ENCODE measurements at places on chromosomes 7 and 10.
A peak's percentile ranks its signal among the peaks of the same experiment; 100 is the strongest.

- DNase-seq = no peak
Observed at GRCh38 chr10:114342976-114343375, 61.3 kb downstream of the AFAP1L2 start.

DNA sequence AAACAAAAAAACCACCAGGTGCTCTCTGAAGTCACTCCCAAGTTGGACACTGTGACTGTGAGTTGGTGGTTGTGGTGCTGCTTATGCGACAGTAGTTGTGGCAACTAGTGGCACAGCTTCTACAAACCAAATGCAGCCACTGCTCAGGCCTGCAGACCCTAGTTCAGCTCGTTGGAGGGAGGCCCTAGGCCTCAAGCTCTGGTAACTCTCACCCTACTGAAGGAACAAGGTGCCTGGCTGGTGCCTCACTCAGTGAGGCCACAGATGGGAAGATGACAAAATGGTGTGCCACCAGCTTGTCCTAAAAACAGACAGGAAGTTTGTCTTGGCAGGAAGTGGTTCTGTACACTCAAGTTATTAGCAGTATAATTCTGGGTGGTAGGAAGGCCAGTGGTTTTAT, 45.3 kb upstream of the RAPGEF5 start:
- no peak for DNase-seq

DNA sequence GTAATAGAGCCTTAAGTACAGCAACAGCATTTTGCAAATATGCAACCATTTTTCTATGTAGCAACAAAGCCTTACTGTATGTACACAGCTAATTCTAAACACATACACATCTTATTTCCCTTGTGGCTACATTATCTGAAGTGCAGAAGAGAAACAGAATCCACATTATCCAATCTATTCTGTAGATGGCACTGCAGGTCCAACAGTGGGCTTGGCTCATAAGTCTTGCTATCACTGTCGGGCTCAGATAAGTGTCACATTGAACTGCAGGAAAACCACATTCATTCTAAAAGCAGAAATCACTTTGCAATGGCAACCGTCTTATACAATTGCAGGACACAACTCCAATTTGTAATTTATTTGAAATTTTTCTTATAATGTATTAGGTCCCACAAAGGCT, 109.8 kb upstream of the NOBOX start:
- DNase-seq = no peak

- peak; percentile 81 for DNase-seq
Observed at GRCh38 chr7:41005374-41005901, 697.5 kb downstream of the INHBA start.

- DNase-seq = no peak
Observed at GRCh38 chr7:120014925-120015465, 258.0 kb upstream of the KCND2 start.

DNA sequence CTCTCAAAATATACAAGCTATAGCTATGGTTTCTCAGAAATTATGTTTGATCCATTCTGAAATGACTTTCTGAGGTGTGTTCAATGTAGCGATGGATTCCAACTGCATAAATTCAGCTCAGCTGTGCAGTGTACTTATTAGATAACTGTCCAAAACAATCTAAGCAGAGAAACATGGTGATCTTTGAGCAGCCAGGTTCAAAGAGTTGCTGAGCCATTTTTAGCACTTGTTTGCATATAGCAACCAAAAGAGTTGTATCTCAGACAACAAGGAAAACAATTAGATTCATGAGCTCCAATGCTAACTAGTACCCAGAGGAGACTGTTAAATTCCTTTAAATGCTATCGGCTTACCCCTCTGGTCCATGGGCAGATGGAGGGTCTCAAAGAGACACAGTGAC, 15.9 kb upstream of the KCNIP2 start:
- DNase-seq = no peak

- no peak for DNase-seq
Observed at GRCh38 chr7:24075426-24075810, 208.6 kb upstream of the NPY start.

DNA sequence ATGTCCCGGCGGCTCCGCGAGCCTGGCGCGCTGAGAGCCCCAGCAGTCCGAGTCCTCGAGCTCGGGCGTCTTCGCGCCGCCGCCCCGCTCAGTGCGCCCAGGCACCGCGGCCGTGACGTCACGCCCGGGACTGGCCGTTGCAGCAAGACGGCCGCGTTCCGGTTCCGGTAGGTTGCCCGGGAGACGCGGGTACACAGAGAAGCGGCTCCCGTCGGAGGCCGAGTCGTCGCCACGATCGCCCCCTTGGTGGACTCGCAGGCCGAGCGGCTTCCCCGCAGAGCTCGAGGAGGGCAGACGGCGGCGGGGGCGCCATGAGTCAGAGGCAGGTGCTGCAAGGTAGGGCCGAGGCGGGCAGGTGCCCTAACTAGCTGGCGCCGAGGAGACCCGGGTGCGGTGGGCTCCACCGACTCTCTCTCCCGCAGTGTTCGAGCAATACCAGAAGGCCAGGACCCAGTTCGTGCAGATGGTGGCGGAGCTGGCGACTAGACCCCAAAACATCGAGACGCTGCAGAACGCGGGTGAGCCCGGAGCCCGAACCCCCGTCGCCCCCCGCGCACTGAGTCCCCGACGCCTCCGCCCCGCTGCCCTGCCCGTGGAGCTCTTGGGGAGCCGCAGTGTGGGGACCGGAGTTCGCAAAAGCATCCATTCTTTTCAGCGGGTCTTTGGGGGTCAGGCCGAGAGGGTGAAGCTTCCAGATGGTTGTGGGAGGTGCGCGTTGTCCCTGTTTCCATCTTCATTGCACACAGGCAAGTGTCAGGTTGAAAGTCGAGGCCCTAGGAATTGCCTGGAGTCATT, at the start of gene SPAG6:
Gene SPAG6, plus strand, starts transcription at position 196 of the 795 bp plus-strand sequence. Its CDS starts 116 bp downstream, at position 312.
- DNase-seq = no peak

- no peak for DNase-seq
Observed at GRCh38 chr7:123675181-123675473, 19.5 kb downstream of the LMOD2 start.

DNA sequence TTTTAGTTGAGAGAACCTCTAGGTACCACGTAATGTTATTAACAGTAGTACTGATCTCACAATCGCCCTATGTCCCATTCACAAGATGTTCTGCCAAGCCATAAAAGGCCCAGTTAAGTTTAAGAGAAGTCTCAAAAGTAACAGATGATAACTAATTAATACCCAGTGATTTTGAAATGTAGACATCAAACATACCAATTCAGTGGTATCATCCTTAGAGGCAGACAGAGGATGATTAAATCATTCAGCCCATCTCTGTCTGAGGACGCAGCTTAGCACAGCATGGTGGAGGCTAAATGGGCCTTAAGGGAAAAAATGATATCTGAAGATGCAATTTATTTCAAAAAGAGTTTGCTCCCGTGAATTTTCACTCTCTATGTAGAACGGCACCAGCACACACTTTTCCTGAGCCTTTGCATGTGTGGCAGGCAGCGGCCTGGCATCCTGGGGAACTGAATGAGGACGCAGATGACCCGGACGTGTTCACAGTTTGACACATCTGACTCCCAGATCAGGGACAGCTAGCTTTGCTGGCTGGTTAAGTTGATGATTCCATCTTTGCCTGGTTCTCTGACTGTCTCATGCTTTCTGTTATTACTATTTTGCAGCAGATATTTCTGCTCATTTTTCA, 13.4 kb downstream of the EGFR start:
- no peak for DNase-seq

GRCh38 chr10:114713525-114714090, 55.5 kb upstream of the ABLIM1 start:
- no peak for DNase-seq

- DNase-seq = no peak
Observed at GRCh38 chr7:116231543-116231942, 21.2 kb downstream of the TES start.

DNA sequence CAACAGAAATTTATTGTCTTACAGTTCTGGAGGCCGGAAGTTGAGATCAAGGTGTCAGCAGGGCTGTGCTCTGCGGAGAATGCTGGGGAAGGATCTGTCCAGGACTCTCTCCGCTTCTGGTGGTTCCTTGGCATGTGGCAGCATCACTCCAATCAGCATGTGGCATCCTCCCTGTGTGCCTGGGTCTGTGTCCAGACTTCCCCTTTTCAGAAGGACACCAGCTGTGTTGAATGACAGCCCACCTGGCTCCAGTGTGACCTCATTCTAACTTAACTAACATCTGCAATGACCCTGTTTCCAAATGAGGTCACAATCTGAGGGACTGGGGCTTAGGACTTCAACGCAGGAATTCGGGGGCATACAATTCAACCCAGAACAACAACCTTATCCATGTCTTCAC, 141.9 kb downstream of the BMS1 start:
- no peak for DNase-seq

- no peak for DNase-seq
Observed at GRCh38 chr7:1520539-1521234, 9.8 kb upstream of the MAFK start.

DNA sequence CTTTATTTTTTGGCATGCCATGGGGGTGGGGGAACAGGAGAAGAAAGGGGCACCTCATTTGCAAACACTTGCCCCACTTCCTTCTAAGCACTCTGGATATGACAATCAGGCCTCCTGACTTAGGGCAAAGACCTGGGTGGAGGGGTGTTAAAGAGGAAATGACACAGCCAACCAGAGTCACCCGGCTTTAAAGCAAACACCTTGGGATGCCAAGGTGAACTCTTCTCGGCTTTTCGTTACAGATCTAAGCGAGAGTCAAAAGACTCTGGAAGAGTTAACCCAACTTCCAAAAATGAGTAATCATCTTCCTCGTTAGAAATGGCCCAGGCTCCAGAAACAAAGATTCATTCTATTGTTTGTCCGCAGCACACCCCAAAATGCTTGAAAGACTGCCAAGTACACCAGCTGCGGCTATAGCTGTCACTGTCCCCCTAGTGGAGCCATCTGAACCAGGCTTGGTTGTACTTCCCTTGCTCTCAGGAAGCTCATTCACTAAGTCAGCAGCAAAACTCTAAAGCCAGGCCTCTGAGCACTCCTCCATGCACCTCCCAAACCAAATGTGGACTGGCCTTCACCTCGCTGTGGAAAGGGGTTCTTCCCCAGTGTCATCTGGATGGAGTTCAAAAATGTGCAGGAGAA, 24.8 kb downstream of the FAM53B start:
- DNase-seq = no peak

DNA sequence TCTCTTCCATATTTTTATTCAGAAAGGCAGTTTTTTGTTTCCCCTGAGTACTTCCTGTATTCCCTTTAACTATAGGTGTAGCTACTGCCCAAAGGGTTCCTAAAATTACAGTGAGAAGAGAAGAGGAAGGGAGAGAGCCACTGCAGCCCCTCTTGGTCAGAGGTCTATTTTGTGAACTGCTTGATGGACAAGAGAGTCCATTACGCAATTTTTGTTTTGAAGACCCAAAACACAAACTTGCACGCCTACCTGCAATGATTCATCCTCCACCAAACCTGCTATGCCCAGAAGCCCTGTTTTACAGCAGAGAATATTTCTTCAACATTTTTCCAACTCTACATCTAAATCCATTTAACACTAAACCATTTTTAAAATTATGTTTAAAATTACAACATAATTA, 75.1 kb downstream of the PDE1C start:
- no peak for DNase-seq

GRCh38 chr10:80104066-80104926, 25.8 kb downstream of the TMEM254 start:
- DNase-seq = no peak

DNA sequence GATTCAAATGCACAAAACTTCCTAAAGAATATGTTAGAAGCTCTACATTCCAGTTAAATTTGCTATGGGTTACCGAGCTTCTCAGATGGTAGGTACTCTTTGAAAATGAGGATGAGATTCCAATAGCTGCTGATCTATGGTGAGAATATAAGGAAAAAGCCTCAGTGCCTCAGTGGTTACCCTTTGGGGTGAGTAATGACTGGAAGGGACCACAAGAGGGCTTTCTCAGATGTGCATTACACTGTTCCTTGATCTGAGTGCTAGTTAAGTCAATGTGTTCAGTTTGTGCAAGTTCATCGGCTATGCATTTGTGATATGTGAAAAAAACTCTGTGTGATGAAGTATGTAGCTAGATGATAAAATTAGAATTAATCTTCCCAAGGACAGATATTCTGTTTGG, 3.5 kb downstream of the NRCAM start:
- DNase-seq = no peak

DNA sequence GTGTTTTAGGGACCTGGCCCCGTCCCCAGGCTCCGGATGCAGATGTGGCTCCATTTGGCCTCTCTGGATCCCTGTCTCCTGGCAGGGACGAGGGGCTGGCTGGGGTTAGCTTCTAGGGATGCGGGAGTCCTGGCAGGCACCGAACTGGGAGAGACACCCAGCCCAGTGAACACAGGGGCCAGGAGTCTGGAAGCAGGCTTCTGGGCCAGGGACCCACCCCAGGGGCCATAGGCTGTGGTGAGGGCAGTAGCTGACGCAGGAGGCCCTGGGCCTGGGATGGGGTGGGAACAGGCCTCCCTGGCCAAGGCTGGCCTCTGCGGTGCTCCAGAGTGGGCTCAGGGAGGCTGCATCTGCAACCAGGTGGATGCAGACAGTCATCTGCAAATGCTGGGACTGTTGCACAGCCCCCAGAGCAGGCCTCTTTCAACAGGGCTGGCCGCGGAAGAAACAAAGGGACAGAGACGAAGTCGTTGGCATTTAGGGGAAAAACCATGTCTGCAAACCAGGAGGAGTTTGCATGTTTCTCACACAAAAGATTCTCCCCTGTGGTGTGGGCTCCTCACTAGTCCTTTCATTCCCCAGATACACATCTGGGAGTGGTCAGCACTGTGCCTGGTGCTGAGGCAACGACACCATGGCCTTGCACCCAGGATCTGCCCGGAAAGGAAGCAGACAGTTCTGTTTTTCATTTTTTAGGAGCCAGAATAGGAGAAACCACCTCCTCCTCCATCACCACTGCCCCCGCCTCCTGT, 36.4 kb upstream of the ZNF488 start:
- no peak for DNase-seq

GRCh38 chr7:129746857-129747529, 135.5 kb downstream of the NRF1 start:
- no peak for DNase-seq

DNA sequence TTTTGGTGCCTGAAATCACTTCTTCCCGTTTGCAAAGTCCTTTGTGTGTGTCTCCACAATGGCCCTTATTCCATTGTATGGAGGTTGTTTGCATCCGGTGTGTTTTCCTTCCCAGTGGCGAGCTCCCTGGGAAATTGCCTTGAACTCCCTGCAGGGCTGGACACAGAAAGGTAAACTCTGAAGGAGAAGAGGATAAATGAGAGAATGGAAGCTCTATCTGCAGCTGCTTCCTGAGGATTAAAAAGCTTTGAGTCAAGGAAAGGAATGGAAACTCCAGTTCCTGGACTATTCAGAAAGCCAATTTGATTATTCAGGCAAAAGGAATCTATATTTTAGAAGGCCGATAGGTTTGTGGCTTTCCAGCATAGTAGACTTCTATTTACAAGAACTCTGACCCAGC, 4.4 kb upstream of the GRK5 start:
- no peak for DNase-seq

- DNase-seq = no peak
Observed at GRCh38 chr10:98038288-98038687, 7.9 kb upstream of the CRTAC1 start.

GRCh38 chr10:117007080-117007479, 2.1 kb upstream of the SHTN1 start:
- peak; percentile 30 for DNase-seq

GRCh38 chr7:108109221-108109908, 20.8 kb downstream of the LAMB4 start:
- no peak for DNase-seq

Measured in HS-27A (cell line).